ENCODE measurements at places on chromosomes 11 and 22. TPM values are rescaled to one million over a fixed set of nuclear protein-coding genes. Genes with fewer than 3 reads are reported as not detected.

Gene FBXO3
- 51.3 TPM for total RNA-seq

Gene ANO9
- total RNA-seq, result 2.5 TPM

Gene FAT3
- 2.9 TPM for total RNA-seq

Gene OR51B4
- not detected for total RNA-seq

Gene RDX
- total RNA-seq, result 64.1 TPM
